ENCODE measurements at places on chromosomes 5 and 9.

DNA sequence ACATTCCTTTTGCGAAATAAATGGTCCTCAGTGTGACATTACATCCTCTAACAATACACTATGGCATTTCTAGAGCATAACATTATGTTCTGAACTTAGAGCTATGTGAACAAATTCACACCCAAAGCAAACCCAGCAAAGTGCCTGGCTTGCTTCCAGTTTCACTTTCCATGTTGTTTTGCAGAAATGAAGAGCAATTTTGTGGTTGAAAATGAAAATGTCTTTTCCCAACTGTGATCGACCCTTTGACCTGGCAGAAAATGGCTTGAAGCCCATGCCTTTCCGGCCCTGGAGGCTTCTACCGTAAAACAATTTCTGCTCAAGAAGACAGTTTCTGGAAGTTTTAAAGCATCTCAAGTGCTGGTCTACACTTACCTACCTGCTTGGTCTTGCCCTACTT, 344.7 kb upstream of the RGMB start:
- no peaks in the 10 kb centered on the region for H3K27me3 ChIP-seq
- no peak overlapping the region for H3K4me3 ChIP-seq
- no peak overlapping the region for H3K27ac ChIP-seq
- H3K36me3 ChIP-seq = no peaks in the 10 kb centered on the region
- no peak for DNase-seq

- no peak overlapping the region for H3K4me3 ChIP-seq
- H3K27ac ChIP-seq = no peak overlapping the region
- H3K36me3 ChIP-seq = no peaks in the 10 kb centered on the region
Measured at GRCh38 chr5:171575386-171575785, 155.9 kb downstream of the FGF18 start.

DNA sequence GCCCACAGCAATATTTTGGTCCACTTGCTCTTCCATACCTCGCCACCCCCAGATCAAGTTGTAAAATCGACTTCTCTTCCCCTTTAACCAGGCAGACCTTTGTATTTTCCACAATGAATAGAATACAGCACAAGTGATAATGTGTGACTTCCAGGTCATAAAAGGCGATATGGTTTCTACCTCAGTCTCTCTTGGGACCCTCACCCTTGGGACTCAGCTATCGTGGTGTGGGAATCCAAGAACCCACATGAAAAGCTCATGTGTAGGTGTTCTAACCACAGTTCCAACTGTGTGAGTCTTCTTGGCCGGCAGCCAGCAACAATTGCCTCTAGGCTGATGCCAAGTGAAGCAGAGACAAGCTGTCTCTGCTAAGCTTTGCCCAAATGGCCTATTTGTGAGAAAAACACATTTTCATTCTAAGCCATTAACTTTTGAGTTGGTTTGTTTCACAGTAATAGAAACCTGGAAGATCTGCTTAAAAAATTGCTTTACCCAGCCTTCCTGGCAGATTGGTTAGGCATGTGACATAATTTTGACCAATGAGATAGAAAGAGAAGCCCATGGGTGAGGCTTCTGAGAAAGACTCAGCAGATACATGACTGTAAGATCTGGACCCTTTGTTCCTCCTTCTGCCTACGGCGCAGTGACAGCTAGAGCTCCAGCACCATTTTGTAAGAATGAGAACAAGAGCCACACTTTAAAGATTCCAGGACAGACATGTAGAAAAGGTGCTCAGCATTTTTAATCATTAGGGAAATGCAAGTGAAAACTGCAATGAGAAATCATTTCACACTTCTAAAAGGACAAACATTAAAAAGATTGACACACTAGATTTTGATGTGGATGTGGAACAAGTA, 18.3 kb upstream of the MLLT3 start:
- no peaks in the 10 kb centered on the region for H3K36me3 ChIP-seq
- no peaks in the 10 kb centered on the region for H3K27me3 ChIP-seq
- no peak overlapping the region for H3K27ac ChIP-seq
- H3K4me1 ChIP-seq = no peaks in the 10 kb centered on the region
- no peak overlapping the region for H3K4me3 ChIP-seq

GRCh38 chr5:58357799-58358500, 101.9 kb downstream of the PLK2 start:
- DNase-seq = no peak
- H3K27ac ChIP-seq = no peak overlapping the region
- no peaks in the 10 kb centered on the region for H3K4me1 ChIP-seq
- H3K36me3 ChIP-seq = no peaks in the 10 kb centered on the region
- H3K4me3 ChIP-seq = no peak overlapping the region

DNA sequence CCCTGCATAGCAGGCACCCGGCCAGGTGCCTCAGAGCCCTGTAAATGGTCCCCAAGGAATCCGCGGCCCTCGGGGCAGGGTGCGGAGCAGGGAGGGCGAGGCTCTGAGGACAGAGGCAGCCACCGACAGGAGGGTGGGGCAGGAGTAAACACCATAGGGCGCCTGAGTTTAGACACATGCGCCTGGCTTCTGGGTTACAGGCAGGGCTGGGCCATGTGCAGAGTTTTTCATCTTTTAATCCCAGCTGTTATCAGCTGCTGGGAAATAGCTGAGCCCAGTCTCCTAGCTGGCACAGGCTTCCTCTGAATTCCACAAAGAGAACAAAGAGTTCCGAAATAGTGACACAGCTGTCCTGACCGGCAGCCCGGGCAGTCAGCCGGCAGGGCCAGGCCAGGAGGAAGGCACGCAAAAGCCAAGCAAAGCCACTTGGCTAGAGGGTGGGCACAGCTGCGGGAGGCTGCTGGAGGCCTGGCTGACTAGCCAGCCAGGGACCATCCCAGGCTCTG, 98.9 kb upstream of the PHYKPL start:
- H3K27me3 ChIP-seq = no peaks in the 10 kb centered on the region
- H3K4me1 ChIP-seq = peaks cover 11% of the 10 kb centered on the region
- H3K27ac ChIP-seq = peak overlapping the region; percentile 39
- no peak for DNase-seq
- no peak overlapping the region for H3K4me3 ChIP-seq

DNA sequence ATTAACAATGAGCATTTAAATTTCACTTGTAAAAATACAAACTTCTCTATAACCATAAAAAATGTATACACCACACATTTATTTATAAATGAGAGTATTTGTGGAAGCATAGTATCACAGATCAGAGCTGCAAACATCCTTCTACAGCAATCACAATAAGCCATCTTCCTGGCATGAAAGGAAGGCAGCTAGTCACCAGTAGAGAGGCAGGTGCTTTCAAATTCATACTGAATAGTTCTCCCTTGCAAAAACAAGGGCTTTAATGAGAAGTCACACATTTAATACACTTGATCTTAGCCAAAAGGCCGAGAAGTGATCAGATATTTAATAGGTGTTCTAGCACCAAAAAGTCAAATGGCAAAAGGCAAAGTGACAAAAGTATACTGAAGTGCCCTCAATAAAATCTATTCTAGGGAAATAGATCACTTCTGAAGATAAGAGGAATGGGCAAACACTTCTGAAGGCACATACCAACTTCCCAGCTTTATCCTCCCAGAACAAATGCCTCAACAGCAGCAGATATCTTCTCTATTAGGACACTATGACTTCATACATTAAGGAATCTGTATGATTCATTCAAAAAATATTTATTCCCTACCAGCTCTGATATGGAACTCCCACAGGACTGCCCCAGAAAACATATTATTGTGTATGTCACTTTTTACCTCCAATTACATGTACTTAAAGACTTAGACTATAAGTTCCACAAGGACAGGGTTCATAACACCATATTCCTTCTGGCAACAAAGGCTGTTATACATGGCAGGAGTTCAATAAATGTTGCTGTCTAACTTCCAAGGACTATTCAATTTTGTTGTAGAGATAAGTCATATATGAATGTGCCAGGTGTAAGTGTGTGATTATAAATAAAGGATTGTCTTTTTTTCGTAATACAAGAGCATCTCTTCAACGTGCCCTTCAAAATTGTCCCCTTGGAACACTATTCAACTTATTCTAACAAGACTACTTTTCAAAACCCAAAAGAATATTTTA, 31.7 kb downstream of the MAPKAP1 start:
- no peak overlapping the region for H3K4me3 ChIP-seq
- H3K27ac ChIP-seq = no peak overlapping the region
- DNase-seq = no peak

DNA sequence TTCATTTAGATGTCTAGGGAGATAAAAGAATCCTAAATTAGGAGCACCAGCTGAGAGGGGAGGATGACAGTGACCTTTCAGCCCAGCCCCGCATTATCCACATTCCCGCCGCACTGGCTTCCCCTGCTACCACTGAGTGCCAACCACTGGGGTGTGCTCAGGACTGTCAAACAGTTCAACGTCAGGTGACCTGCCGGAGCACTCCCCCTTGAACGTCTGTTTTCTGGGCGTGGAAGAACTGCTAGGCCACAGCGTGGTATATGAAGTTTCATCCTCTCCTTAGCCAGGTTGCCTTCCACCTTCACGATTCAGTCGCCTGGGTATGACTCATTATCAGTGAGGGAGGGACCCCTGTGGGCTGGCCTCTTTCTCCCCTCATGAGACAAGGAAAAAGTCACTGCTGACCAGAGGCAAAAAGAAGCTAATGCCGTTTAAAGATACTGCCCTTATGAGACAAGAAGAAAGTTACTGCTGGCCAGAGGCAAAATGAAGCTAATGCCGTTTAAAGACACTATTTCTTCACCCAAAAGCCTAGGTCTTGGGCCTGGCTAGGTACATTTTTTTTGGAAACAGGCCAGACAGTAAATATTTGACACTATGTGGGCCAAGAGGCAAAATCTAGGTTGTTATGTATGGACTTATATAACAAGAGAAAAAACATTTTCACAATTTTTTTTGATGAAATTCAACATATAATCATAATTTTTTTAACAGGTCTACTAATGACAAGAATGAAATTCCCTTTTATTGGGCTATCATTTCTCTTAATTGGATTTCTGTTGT, 4.6 kb downstream of the NMRK1 start:
- no peaks in the 10 kb centered on the region for H3K36me3 ChIP-seq
- no peak for DNase-seq
- H3K4me3 ChIP-seq = no peak overlapping the region
- H3K27ac ChIP-seq = no peak overlapping the region
- no peaks in the 10 kb centered on the region for H3K27me3 ChIP-seq
- H3K4me1 ChIP-seq = peaks cover 7% of the 10 kb centered on the region

- no peak for DNase-seq
- H3K4me3 ChIP-seq = peak overlapping the region; percentile 8
- H3K36me3 ChIP-seq = peaks cover 11% of the 10 kb centered on the region
- peak overlapping the region; percentile 84 for H3K27ac ChIP-seq
- no peaks in the 10 kb centered on the region for H3K27me3 ChIP-seq
Measured at GRCh38 chr9:92607773-92608172, 62.2 kb downstream of the IPPK start.

DNA sequence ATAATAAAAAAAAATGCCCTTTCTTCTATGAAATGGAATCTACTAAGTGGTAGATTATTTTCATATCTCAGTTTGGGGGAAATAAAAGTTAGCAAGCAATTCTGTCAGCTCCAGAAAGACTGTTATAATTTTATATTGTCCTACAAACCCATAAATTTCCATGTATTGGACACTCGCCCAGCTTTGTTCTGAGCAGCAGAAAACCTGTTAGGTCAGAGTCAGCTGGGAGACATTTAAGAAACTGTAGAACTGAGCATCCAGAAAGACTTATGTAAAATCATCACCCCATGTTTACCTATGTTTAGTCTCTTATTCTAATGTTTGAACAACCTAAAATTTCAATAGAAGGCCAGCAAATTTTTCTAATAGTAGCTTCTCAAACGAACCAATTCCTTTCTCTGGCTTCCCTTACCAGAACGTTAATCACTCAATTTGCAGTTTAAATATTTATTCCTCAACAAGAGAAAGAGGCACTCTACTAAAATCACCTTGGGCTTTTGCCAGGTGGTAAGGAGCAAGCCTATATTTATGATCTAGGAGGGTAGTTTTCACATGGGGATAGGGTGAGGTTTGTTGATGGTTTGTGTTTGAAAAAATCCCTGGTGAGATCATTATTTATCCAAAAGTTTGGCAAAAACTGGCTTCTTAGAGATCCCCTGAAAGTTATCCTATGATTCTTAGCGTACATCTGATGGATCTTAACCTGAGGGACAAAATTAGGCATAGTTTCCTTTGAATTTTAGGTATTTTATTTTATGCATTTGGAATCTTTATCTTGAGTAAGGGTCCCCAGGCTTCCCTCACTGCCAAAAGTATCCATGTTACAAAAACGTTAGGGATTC, 34.4 kb downstream of the MACROH2A1 start:
- no peak for DNase-seq
- H3K4me1 ChIP-seq = no peaks in the 10 kb centered on the region
- peaks cover 17% of the 10 kb centered on the region for H3K36me3 ChIP-seq
- no peak overlapping the region for H3K4me3 ChIP-seq

GRCh38 chr5:168251259-168251658, 40.2 kb upstream of the WWC1 start:
- H3K27ac ChIP-seq = no peak overlapping the region
- H3K36me3 ChIP-seq = no peaks in the 10 kb centered on the region
- H3K4me3 ChIP-seq = no peak overlapping the region
- no peak for DNase-seq
- H3K27me3 ChIP-seq = no peaks in the 10 kb centered on the region
- no peaks in the 10 kb centered on the region for H3K4me1 ChIP-seq

GRCh38 chr5:100772006-100772405, 131.1 kb downstream of the ST8SIA4 start:
- H3K4me1 ChIP-seq = no peaks in the 10 kb centered on the region
- H3K36me3 ChIP-seq = no peaks in the 10 kb centered on the region
- no peak overlapping the region for H3K27ac ChIP-seq
- peaks cover 5% of the 10 kb centered on the region for H3K27me3 ChIP-seq
- no peak overlapping the region for H3K4me3 ChIP-seq

- H3K27me3 ChIP-seq = no peaks in the 10 kb centered on the region
- no peak for DNase-seq
- H3K36me3 ChIP-seq = no peaks in the 10 kb centered on the region
- H3K27ac ChIP-seq = no peak overlapping the region
Measured at GRCh38 chr9:7097785-7098752, 340.3 kb downstream of the KDM4C start.

DNA sequence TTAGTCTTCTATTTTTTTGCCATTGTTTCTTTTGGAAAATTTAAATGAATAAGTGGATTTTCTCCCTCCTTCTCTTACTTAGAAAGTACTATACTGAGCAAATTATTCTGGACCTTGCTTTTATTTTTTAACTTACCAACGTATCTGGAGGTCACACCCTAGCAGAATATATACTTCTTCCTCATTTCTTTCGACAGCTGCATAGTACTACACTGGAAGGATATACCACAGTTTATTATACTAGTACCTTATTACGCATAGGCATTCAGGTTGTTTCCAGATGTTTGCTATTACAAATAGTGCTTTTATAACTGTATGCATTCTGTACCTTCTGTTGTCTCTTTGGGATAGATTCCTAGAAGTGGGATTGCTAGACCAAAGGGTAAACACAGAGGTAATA, 16.7 kb downstream of the RC3H2 start:
- no peak overlapping the region for H3K27ac ChIP-seq
- peaks cover 34% of the 10 kb centered on the region for H3K36me3 ChIP-seq
- no peak for DNase-seq
- H3K4me3 ChIP-seq = no peak overlapping the region

DNA sequence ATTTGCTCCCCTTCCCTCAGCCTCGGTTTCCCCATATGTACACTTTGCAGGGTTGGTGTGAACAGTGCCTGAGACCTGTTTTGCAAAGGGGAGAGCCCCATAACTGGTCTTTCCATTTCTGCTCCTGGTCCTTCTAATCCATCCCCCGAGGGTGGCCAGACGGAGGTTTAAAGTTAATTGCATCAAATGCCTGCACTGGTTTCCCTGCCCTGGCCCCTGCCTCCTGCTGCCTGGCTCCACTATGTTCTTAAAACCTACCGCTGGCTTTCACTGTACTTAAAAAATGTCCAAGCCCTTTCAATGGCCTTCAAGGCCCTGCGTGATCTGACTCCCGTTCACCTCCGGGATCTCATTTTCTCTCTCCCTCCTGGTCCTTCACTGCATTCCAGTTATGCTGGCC, 183.0 kb downstream of the RGS3 start:
- no peak for DNase-seq
- H3K4me3 ChIP-seq = no peak overlapping the region
- H3K4me1 ChIP-seq = peaks cover 9% of the 10 kb centered on the region
- no peak overlapping the region for H3K27ac ChIP-seq
- no peaks in the 10 kb centered on the region for H3K27me3 ChIP-seq
- no peaks in the 10 kb centered on the region for H3K36me3 ChIP-seq
